CD4-positive, alpha-beta T cell treated with Interleukin-15 for 1 hour (primary cell): ENCODE measurements at places on chromosomes 6 and 20.

DNA sequence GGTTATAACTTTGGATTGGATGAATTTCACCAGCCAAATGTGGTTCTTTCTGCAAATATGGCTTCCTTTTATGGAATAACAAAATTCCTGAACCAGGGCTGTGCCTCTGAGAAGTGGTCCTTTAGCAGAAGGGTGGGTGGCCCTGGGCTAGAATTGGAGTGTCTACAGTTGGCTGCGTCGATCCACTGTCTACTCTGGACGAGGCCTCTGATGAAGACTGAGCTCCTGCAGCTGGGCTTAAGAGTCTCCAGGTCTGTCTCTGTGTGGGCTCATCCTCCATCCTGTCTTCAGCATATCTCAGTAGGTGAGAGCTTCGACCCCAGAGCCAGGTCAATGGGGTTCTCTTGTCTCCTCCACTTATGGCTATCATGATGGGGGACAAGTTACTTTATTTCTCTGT lies 166.3 kb upstream of the PMEPA1 start:
- no peak for DNase-seq

- peak; percentile 83 for DNase-seq
Observed at GRCh38 chr20:45946149-45946970, 11.9 kb downstream of the PCIF1 start.

DNA sequence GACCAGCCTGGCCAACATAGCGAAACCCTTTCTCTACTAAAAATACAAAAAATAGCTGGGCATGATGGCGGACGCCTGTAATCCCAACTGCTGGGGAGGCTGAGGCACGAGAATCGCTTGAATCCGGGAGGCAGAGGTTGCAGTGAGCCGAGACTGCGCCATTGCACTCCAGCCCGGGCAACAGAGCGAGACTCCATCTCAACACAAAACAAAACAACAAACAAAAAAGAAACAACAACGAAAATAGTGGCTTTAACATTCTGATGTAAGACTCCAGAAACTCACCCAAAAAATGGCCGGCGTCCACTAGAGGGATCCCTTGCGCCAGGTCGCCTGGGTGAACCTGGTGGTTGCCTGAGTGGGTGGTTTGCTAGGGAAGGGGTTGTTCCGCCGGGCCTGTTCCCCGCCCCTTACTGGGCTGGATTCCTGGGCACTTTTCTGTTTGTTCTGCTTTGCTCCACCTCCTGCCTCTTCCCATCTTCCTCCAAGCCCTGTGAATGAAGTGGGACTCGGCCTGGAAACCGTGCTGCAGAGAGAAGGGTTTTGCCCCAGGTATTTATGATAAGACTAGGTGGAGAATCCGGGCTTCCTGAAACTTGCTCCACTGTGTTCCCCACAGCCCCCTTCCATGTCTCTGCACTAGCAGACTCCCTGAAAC lies 1.5 kb downstream of the PABPC1L start:
- DNase-seq = peak; percentile 24

- DNase-seq = no peak
Observed at GRCh38 chr20:43981540-43981939, 66.9 kb downstream of the TOX2 start.

- DNase-seq = no peak
Observed at GRCh38 chr6:91087908-91088307, 501.0 kb upstream of the MAP3K7 start.

DNA sequence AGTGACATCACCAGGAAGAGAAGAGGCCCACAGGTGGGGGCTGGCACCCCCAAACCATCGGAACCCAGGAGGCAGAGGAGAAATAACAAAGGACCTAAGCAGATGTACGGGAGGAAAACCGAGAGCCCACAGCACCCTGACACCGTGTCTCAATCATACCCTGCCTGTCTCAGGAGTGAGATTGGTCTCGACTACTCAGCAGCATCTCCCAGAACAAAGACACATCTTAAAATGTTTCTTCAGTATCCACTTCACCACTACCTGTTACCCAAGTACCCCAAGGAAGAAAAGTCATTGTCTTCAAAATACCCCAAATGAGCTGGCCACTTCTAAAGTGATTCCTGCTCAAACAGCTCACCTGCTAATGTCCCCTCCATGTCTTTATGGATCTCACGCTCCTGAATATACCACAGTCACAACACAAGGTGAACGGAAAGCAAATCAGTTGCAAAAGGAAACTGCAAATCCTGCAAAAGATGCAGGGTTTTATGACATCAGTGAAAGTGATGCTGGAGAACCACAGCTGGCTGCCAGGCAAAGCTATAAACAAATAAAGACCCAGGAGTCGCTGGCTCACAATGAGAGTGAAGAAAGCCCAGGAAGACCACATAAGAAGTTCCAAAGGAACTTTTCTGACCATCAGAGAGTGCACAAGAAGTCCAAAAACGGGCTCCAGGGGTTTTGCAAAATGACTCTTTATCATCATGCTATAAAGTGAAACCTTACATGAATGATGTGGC lies 44.1 kb downstream of the PREX1 start:
- DNase-seq = no peak

DNA sequence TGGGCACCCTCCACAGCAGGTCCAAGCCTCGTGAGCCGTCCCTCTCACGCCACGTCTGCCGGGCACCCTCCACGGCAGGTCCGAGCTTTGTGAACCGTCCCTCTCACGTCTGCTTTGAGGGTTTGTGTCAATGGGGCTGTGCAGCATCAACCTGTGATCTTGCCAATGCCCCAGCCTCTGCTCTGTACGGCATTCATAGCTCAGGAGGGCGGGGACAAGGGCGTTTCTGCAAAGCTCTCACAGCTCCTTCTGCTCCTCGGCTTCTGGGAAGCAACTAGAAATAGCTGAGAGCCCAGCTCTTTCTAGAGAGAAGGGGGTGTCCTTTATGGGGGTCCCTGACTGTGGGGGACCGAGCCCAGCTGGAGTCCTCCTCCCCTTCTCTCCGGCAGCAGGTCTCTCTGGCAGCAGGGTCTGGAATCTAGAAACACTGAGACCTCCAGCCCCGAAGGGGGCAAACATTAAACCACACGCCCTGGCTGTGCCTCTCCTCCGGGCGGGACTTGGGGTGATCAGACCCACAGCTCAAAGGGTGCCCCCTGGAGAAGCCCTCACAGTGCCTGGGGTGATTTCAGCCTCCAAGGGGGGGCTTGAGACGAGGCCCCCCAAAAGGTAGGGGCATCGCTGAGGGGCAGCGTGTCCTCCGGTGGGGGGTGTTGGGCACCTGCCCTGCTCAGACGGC lies 41.2 kb upstream of the CHRNA4 start:
- no peak for DNase-seq

DNA sequence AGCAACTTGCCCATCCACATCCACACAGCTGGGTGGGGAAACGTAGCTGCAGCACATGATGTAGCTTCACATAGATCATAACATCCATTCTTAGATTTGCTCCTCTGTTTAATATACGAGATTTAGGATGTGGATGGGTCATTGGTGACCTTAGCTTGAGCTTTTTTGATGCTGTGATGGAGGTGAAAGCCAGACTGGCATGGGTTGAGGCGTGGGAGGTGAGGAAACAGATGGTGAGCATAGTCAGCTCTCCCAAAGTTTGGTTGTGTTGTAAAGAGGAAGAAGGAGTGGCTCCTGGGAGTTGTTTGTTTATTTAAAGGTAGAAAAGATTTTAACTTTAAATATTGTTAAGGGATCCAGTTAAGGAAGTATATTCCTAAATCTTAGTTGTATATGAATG lies 5.3 kb downstream of the ARFGEF2 start:
- no peak for DNase-seq

DNA sequence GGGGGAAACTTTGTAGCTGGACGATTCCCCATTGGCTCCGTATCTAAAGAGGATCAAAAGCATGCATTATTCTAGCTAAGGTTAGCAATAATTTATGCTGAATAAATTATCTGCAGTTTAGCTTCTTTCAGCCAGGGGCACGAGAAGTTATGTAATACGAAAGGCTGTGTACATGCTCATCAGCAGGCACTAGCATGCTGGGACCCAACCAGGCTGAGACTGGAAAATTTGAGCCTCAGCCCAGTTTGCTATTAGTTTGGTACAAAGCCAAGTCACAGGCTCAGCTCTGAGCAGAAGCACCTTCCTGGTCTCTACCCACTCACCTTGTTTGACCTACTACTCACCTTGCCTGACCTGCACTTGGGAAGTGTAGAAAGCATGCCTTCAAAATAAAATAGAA lies 328.1 kb upstream of the ARID1B start:
- no peak for DNase-seq

GRCh38 chr20:10427060-10427692 lies 6.8 kb downstream of the MKKS start:
- DNase-seq = peak; percentile 28

- DNase-seq = no peak
Observed at GRCh38 chr20:15582146-15582760, 991.0 kb downstream of the KIF16B start.

DNA sequence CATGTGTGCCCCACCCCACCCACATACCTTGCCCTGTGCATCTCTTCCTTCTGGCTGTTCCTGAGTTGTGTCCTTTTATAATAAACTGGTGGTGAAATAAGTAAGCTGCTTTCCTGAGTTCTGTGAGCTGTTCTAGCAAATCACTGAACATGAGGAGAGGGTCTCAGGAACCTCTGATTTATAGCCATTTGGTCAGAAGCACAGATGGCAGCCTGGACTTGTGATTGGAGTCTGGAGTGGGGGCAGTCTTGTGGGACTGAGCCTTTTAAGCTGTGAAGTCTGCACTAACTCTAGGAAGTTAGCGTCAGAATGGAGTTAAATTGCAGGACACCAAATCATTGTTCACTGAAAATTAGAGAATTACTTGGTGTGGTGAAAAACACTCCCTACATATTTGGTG lies 245.4 kb downstream of the LRFN2 start:
- no peak for DNase-seq

DNA sequence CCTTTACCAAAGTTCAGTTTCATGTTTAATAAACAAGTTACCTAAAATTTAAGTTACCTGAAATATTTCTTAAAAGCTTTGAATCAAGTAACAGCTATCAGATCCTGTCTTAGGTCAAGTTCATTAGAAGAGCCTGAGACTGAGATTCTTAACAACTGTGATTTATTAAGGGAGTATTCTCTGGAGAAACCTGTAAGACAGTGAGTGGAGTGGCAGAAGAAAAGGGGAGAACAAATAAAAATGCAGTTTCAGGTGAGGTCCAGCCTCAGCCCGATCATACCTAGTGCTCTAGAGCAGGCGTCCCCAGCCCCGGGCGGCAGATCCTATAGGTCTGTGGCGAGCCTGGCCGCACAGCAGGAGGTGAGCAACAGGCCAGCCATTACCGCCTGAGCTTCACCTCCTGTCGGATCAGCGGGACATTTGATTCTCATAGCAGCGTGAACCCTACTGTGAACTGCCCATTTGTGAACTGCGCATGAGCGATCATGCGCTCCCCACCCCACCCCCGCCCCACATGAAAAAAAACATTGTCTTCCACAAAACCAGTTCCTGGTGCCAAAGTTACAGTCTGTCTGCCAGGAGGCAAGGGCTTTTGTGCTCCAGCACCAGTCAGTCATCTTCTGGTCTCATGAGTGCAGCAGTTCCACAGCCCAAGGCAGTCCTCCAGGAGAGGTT lies 59.2 kb upstream of the ADGRB3 start:
- DNase-seq = no peak

DNA sequence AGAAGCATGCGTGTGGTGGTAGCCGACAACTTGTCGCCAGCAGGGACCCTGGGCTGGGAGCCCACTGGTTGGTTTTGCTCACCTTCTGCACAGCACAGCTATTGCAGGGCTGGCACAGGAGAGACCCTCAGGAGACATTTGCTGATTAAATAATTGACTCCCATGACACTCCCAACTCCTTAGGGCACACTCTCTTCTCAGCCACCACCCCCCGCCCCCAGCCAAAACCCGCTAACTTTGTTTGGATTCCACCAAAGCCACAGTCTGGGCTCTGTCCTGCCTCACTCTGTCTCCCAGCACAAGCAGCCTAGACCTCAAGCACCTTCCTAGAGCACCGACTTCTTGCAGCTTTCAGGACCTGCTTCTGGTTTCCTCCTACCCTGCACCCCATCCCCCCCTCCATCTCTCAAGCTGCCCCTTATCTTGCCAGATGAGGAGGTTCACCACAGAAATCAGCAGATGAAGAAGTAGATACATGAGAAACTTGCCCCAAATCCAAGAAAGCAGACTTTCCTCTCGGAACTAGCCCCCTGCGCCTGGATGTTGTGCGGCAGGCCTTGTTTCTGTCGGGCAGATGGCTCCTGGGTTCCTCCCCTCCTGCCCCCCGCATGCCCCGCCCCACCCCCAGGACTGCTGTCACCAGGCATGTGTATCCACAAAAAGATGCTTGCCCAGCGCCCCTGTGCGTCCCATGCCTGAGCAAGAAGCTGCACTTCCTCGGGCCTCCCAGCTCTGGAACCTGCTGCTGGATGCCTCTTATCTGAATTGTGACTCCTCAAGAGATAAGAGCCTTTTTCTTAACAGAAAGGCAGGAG lies 35.0 kb upstream of the CD93 start:
- no peak for DNase-seq

DNA sequence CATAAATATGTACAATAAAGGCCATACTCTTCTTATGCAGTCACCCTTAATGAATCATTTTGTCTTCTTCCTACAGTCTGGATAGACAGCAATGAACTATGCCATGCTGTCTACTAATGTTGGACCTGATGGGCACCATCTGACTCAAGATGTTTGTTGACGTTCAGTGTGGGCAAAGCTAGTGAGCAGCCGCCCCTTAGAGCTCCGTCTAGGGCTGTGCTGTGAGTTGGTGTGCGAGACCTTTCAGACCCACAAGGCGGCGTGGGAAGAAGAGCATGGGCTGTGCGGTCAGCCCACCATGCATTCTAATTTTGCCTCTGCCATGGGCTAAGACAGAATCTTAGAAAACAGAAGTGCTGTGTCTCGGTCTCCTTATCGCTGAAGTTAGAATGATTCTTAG lies 829.4 kb downstream of the QKI start:
- no peak for DNase-seq

- DNase-seq = no peak
Observed at GRCh38 chr20:62202083-62202395, 18.0 kb downstream of the HRH3 start.

DNA sequence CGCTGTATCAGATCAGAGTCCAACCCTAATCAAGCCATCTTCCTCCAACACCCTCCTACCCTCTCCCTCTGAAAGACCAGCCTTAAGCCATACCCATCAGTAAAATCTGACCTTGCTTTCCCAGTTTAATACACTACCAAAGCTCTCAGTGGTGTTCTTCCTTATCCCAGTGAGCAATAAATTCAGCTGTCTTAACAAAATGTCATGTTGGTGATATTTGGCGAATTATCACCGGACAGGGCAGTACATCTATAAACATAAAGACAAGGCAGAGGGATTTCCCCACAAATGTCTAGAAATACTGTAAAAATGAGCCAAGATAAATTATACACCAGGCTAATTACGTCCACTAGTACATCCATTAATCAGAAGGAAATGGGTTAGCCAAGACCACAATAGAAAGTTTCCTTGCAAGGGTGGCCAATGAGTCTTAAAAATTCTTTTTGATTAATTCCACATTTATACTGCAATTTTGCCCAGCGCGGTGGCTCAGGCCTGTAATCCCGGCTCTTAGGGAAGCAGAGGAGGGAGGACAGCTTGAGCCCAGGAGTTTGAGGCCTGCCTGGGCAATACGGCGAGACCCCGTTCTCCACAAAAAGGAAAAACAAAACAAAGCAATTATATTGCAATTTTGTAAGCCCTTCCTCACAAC lies 905 bp downstream of the RARS2 start:
- no peak for DNase-seq

GRCh38 chr20:8718279-8718678 lies 350.6 kb upstream of the PLCB4 start:
- no peak for DNase-seq

GRCh38 chr6:29839917-29840316 lies 12.3 kb downstream of the HLA-G start:
- DNase-seq = no peak
